Activated CD4-positive, alpha-beta memory T cell treated with anti-CD3 and anti-CD28 coated beads, Interleukin-2, amount 10 ng/mL, durations not matched to agents 7 days and 5 days (primary cell): ENCODE measurements at places on chromosomes 11 and 22. TPM values are rescaled to one million over a fixed set of nuclear protein-coding genes. Genes with fewer than 3 reads are reported as not detected.

Gene KRTAP5-1
- not detected for total RNA-seq

Gene TENM4
- not detected for total RNA-seq

Gene HSPB2
- not detected for total RNA-seq

DNA sequence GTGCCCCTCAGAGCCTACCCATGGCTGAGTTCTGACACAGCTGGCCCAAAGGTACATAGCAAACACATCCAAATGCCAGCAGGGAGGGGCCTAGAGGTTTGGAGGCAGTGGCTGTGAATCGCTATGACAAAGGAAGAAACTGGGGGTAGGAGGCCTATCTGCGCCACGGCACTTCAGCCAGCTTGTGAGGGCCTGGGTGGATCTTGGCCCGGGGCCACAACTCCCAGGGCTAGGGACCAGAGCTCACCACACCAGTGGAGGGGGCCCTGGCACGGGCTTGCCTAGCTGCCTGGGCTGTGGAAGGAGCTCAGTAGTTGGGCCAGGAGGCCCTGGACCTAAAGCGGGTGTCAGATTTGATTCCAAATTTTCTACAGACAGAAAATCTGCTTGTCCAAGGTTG lies 9.4 kb upstream of the NAP1L4 start:
- H3K27ac ChIP-seq, result no peak overlapping the region
- H3K4me3 ChIP-seq, result no peak overlapping the region
- H3K4me1 ChIP-seq, result peaks cover 3% of the 10 kb centered on the region
- H3K36me3 ChIP-seq, result peaks cover 60% of the 10 kb centered on the region
- no peak for DNase-seq

- H3K4me1 ChIP-seq, result peaks cover 47% of the 10 kb centered on the region
- H3K4me3 ChIP-seq, result no peak overlapping the region
- H3K36me3 ChIP-seq, result no peaks in the 10 kb centered on the region
These were observed 20.7 kb upstream of the CBX7 start for GRCh38 chr22:39173050-39173706.

DNA sequence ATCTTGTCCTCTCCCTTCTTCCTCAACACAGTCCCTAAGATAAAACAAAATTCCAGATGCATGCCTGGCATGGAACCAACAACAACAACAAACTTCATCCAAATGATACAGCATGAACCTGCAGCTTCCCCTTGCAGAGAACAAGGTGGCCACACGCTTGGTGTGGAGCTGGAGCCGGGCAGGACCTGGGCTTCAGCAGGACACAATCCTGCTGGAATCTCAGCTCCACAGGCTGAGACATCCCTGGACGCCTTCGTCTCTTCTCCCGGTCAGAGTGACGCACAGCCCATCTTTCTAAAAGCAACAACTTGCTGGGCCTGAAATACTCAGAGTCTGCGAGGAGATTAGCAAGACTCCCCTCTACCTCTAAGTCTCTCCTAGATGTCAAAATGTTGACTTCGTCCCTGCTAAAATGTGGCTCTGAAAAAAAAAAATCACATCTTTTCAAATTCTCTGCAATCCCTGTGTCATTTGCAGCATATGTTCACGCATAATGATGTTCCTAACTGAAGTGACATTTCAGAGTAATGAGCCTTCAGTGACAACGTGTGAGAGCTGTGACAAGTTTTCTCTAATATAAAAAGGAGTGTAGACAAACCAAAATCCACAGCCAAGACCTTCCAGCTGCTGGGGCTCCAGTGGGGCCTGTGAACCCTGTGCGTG lies 1232.3 kb downstream of the TBC1D22A start:
- H3K27me3 ChIP-seq, result peaks cover under 1% of the 10 kb centered on the region
- no peak overlapping the region for H3K4me3 ChIP-seq
- no peaks in the 10 kb centered on the region for H3K4me1 ChIP-seq
- no peak for DNase-seq
- H3K27ac ChIP-seq, result no peak overlapping the region
- no peaks in the 10 kb centered on the region for H3K36me3 ChIP-seq

- H3K27ac ChIP-seq, result no peak overlapping the region
- no peaks in the 10 kb centered on the region for H3K36me3 ChIP-seq
- DNase-seq, result peak; percentile 18
- H3K4me1 ChIP-seq, result no peaks in the 10 kb centered on the region
- H3K27me3 ChIP-seq, result no peaks in the 10 kb centered on the region
These were observed 452.3 kb downstream of the RAB38 start for GRCh38 chr11:87722756-87723565.
